Uterus (tissue), 4 donors: ENCODE measurements at places on chromosomes 2 and 18.
A peak's percentile ranks its signal among the peaks of the same experiment; 100 is the strongest.

- no peak for DNase-seq
Observed at GRCh38 chr2:169739351-169739750, 5.7 kb downstream of the KLHL23 start.

DNA sequence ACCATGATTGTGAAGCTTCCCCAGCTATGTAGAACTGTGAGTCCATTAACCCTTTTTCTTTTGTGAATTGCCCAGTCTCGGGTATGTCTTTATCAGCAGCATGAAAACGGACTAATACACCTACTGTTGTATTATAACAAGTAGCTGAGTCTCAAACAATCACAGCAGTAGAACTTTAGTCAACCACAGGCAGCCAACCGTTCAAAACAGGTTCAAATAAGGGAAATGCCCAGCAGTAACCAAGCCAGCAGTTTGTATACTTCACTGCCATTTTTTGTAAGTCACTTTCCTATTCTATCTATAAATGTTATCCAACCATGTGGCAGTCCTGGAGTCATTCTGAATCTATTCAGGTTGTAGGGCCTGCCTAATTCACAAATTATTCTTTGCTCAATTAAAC, 1560.6 kb upstream of the SLC39A10 start:
- no peak for DNase-seq

GRCh38 chr18:65753520-65753919, 2.7 kb downstream of the CDH7 start:
- DNase-seq = no peak

DNA sequence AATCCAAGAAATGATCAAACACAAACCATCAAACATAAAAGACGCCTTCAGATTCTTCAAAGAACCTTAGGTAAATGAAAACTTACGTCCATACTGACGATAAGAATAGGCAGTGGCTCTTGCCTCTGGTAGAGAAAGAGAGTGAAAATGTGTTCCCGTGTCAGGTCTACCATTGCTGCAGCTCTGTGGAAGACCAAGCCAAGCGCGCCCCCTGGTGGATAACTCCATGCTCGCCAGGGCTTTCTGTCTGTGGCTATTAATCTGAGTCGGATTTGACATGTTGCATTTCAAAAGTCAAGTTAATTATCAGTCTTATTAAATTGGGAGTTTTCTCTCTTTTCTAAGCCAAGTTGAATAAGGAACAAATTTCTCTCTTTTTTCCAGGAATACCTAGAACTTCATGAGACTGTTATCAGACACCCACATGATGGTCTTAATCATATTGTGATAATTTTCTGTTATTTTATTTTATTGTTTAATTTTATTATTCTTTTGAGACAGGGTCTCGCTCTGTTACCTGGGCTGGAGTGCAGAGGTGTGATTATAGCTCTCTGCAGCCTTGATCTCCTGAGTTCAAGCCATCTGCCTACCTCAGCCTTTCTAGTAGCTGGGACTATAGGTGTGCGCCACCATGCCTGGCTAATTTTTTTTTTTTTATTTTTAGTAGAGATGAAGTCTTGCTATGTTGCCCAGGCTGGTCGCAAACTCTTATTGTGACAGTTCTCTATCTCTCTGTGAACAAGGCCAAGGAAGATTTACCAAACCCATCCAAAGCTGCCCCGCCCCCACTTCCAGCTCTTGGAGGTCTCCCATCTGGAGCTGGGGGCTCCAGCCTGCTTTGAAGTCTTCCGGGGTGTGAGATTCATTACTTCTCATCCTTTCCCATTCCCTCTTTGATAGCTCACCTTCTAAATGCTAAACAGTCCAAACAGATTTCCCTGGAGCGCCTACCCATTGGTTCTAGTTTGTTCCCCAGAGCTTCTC, 15.8 kb upstream of the ZAP70 start:
- DNase-seq = peak; percentile 89

DNA sequence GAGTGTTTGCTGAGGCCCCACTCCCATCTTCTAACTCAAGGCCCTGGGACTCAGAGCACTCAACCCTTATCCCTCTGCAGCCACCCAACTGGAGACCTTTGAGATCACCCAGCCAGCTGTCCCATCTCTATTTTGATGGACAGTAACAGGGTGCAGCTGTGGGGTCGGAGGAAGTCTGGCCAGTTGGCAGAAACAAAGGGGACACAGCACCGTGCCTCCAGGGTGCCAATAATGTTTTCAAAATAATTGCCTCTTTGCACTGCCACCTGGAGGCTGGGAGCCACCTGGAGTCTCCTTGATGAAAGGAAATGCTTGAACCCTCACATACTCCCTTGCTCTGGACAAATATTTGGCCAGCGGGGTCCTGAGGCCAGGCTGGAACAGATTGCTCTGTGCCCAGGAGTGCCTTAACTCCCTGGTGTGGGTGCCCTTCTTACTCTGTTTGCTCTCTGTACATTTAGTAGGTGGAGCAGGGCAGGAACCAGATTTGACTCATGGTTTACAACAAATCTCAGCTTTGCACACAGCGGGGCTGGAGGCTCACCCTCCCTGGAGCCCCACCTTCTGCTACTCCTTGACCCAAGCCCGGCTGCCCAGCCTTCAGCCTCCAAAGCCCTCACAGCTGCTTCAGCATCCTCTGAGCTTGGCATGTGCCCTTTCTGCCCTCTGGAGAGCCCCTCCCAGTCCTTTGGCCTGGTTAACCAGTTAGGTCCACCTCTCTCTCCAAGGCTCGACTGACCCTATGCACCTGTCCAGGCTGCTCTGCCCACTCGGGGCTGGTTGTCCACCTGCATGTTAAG, 17.2 kb downstream of the MAL start:
- DNase-seq = no peak

DNA sequence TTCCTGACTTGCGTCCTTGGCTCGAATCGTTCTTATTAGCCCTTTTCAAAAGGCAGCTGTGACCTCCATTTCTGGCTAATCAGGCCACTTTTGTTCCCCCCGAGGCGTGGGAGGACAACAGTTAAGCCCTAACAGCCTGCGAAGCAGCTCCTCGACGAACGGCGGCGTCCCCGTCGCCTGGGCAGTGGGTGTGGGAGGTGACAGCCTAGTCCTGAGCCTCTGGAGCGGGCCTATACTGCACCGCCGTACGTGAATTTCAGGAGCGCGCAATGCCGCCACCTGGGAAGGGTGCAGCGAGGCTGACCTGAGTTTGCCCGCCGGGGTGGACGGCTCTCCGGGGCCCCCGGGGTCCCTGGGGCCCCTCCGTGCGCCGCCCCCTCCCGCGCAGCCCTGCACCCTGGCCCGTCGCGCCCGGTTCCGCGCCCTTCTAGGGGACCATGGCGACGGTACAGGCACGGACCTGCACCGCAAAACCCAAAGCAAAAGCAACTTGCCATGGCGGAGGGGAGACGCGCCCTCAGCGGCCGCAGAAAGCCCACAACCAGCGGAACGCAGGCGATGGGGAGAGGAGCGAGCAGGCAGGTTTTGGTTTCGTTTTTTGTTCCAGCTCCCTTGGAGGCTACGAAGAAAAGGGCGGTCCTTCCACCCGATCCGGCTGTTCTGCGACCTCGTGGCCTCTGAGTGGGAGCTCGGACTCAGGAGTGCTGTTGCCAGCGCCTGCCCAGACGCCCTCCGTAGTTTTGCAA, at the start of gene RBM43:
Gene RBM43, minus strand, starts transcription at position 633 of the 746 bp plus-strand sequence. Its CDS starts 136 bp downstream, at position 497.
- peak; percentile 94 for DNase-seq

- no peak for DNase-seq
Observed at GRCh38 chr2:152097801-152098495, 896 bp downstream of the CACNB4 start.

GRCh38 chr2:213036836-213037235, 114.6 kb downstream of the IKZF2 start:
- no peak for DNase-seq

DNA sequence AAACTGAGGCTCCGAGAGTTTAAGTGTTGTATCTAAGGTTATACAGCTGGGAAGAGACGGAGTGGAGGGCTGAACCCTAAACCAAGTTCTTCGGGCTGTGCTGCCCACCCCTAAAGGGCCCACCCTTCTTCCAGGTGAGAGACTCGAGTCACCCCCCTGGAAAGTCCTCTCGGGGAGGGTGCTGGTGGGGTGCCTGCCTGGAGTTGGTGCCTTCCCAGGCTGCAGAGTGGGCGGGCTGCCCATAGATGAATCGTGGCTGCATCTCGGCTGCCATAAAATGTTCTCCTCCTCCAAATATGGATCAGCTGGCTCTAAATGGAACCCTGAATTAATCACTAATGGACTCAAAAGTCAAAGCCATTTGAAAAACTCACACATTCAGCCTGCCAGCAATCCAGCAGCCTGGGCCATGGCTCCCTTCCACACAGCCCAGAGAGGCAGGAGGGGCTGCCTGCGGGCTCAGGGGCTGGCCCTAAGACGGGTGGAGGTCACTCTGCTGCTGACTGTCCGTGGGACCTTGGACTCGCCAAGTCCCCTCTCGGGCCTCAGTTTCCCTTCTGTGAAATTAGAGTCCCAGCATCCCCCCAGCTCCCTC, 7.7 kb downstream of the CIB4 start:
- no peak for DNase-seq

DNA sequence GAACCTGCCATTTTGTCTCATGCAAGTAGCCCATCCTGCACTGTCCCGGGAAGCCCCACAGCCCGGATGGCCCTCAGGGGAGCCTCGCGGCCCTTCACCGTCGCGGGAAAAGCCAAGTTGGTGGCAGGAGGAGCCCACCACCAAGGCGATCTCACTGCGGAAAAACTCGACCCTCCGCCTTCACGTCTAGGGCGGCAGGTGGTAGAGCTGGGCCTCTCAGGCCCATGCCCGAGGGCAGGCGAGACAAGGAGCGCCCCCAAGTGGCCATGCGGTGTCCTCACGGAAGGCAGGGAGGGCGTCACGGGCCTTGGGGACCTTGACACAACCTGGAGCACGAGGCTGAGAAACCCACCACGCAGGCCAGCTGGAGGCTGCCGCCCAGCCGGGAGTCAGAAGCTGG, 34.8 kb upstream of the SKA1 start:
- DNase-seq = no peak

GRCh38 chr18:28193177-28193778, 16.3 kb upstream of the CDH2 start:
- DNase-seq = no peak

- peak; percentile 38 for DNase-seq
Observed at GRCh38 chr2:85309699-85310321, 18.0 kb downstream of the TGOLN2 start.

DNA sequence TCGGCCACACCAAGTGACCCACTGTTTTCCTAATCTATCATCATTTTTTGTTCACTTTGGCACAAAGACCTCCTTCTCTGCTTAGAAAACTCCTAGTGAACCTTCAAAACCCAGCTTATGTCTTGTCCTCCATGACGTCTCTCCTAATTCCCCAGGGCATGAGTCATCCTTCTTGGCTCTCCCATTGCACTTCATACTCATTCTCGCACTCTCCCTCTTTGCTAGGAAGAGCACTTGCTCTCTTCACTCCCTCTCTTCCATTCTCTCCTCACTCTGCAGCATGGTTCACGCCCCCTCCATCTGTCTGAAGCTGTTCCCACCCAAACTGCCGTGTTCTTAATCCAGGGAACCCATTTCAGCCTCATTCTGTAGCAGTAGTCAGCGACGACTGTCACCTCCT, 103.9 kb downstream of the MRO start:
- DNase-seq = no peak

DNA sequence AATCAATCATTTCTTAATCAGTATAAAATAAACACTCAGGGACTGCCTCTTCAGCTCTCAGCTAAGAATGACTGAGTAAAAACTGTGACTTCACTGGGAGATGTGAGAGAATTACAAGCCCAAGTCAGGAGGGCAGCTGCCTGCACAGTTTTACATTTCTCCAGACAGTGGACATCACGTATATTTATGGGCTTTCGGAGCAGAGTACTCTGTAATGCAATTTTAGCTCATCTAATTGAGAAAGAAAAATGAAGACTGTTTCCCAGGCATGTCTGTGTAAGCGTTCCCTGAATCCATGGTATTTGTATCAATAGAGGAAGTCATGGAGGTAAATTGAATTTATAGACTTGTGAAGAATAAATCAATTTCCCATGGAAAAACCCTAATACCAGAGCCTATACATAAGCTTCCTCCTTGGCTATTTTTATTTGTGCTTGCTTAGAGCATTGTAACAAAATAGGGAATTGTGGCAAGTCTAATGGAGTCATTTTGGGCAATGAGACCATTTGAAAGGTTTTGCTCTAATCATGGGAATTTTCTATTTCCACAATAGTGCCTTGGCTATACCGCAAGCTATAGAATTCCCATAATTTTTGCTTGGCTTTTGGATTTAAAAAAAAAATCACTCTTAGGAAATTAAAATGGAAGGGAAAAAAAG, 87.2 kb downstream of the SLC5A7 start:
- DNase-seq = no peak

GRCh38 chr2:164595031-164595430, 26.3 kb downstream of the GRB14 start:
- no peak for DNase-seq

GRCh38 chr2:240439698-240440151, 4.3 kb downstream of the GPC1 start:
- DNase-seq = peak; percentile 12

DNA sequence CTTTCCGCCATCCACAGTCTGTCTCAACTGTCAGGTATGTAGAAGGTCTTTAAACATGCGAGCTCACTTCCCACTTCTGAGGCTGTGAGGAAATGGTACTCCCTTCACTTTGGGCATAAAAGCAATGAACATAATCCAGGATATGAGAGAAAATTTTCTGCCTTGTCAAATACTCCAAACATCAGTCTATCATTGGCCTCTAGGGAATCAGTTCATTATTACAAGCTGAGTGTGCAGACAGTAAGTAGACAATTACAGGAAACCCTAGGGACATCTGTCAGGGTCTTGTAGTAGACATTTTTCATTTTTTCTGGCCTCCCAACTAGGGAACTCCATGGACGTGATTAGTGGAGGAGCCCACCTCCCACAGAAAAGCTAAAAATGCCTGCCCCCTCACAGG, 13.6 kb upstream of the APCDD1 start:
- no peak for DNase-seq

- DNase-seq = no peak
Observed at GRCh38 chr2:152558158-152558984, 158.9 kb downstream of the PRPF40A start.

DNA sequence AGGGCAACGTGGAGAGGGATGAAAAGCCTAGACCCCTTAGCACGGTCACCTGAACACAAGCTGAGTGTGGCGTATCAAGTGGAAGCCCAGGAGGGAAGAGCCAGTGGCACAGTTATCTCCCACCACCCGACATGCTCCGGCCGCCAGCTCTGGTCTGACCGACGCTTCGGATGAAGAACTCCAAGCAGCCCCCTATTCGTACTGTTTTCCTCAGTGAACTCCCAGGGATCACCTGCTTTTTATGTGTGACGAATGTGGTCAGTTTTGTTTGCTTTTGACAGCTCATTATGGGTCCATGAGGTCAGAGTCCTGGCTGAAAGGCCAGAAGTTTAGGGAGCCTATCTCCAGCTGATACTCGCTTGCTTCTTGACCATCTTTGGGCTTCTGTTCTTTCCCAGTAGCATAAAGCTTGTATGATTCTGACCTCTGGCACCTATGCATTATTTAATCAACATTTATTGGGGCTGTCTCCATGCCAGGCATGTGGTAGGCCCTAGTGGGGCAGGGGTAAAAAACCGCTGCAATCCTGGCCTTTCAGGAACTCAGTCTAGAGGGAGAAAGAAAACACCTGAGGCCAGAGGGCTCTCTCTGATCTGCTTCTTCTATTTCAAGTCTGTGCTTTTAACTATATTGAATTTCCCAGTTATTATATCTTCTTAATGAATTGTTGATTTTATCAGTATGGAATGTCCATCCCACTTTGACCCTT, 33.0 kb upstream of the MRPL33 start:
- no peak for DNase-seq
